Forelimb muscle (tissue), 1 donor: ENCODE measurements at places on chromosomes 3 and 15. TPM values are rescaled to one million over a fixed set of nuclear protein-coding genes. Genes with fewer than 3 reads are reported as not detected.

The SOX14 gene
- not detected for polyA plus RNA-seq

The PCSK6 gene
- polyA plus RNA-seq, result 10.2 TPM

The GOLGA6L7 gene
- 0.15 TPM for polyA plus RNA-seq

The ZMYND10 gene
- polyA plus RNA-seq, result 1.1 TPM

- no peak for DNase-seq
Measured at GRCh38 chr15:99282121-99282520, 30.8 kb downstream of the LRRC28 start.

DNA sequence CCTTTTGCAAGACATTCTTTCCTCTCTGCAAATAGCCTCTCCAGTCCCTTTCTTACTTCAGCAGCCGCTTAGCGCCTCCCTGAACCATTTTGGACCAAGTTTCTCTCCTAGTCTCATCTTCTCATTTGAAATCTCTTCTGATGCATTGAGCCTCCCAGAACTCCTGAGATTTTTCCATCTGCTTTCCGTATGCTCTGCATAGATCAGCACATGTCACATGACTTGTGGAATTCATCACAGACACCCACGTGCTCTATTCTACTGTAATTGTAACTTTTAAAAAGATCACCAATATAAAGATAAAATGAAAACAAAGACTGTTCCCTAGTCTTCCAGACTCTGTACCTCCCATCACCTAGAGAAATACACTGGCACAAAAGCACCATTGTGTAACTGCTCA lies 100.7 kb downstream of the GADL1 start:
- DNase-seq, result no peak

DNA sequence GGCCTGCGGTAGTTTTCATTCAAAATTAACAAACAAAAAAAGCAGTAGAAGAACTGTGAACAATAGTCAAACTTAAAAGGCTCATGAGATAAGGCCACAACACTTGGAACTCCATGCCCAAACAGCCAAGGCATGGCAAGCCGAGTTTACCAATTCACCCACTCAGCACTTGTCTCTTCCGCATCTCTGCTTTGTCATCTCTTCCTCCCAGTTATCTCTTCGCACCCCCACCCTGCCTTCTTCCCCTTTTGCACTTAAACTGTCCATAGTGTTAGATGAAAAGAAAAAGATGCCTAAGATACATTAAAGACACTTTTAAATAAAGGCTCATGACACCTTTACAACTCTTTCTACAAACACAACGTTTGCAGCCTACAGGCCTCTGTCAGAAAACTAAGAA lies 11.1 kb downstream of the TLE3 start:
- no peak for DNase-seq

The INKA1 gene
- 6.8 TPM for polyA plus RNA-seq

The KIF7 gene
- 5.7 TPM for polyA plus RNA-seq

DNA sequence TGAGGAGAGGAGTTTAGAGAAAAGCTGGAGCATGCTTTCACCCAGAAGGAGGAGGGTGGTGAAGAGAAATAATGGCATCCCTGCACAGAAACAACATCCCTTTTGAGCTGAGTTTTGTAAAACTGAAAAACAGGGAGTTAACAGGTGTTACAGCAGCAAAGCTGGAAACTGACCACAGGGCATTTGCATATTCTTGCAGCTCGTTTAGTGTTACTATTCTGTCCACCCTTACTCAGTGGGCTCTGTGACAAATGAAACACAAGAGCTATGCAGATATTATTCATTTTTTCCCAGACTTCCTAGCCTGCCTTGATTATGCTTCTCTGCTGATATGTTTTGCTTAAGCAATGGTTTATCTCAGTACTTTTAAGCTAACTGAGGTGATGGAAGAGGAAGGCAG lies 272.0 kb downstream of the NEK10 start:
- no peak for DNase-seq

DNA sequence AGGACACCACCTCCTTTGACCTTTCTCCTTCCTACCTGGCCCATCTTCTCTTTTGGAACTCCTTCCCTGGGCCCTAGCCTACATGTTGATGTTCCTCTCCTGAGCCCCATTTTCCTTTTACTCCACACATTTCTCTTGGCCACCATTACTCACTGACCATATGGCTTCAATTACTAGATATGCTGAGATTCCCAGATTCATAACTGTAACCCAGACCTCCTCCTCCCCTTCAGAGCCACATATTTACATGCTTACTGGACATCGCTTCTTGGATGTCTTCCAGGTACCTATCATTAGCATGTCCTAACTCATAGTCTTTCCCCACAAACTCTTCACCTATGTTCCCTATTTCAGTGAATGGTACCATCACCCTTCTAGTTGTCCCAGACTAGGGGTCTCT lies 24.4 kb upstream of the TRIM59 start:
- no peak for DNase-seq

The GPX1 gene
- 126 TPM for polyA plus RNA-seq
